Activated CD4-positive, alpha-beta T cell treated with anti-CD3 and anti-CD28 coated beads, Interleukin-2, amount 10 ng/mL, durations not matched to agents 24 days and 14 days (primary cell): ENCODE measurements at places on chromosomes 4 and X. TPM values are rescaled to one million over a fixed set of nuclear protein-coding genes. Genes with fewer than 3 reads are reported as not detected.

The TMPRSS11A gene
- total RNA-seq: not detected in 2 replicates

GRCh38 chrX:11334165-11334564 is 41.0 kb downstream of the AMELX start:
- no peak overlapping the region for H3K27ac ChIP-seq
- DNase-seq: no peak
- no peaks in the 10 kb centered on the region for H3K27me3 ChIP-seq
- H3K4me3 ChIP-seq: no peak overlapping the region

GRCh38 chrX:10015355-10015722 is 48.2 kb downstream of the CLDN34 start:
- H3K27ac ChIP-seq: no peak overlapping the region
- H3K4me1 ChIP-seq: peaks cover 33% of the 10 kb centered on the region
- DNase-seq: no peak

- no peak overlapping the region for H3K4me3 ChIP-seq
- no peak overlapping the region for H3K27ac ChIP-seq
- DNase-seq: no peak
- no peaks in the 10 kb centered on the region for H3K36me3 ChIP-seq
- no peaks in the 10 kb centered on the region for H3K27me3 ChIP-seq
- H3K4me1 ChIP-seq: peaks cover 7% of the 10 kb centered on the region
Measured at GRCh38 chr4:77093401-77093800, 17.6 kb upstream of the CCNI start.

- H3K27me3 ChIP-seq: peaks cover 2% of the 10 kb centered on the region
- H3K4me1 ChIP-seq: no peaks in the 10 kb centered on the region
Measured at GRCh38 chr4:169209388-169209883, 61.3 kb downstream of the SH3RF1 start.

The SLC2A9 gene
- 1.6 and 2.4 TPM in 2 replicates for total RNA-seq

The XAGE2 gene
- not detected in 2 replicates for total RNA-seq

The DKK2 gene
- total RNA-seq: not detected in 2 replicates

GRCh38 chr4:150229520-150229919 is 151.3 kb downstream of the DCLK2 start:
- H3K36me3 ChIP-seq: no peaks in the 10 kb centered on the region
- H3K4me1 ChIP-seq: no peaks in the 10 kb centered on the region
- no peak overlapping the region for H3K27ac ChIP-seq
- H3K4me3 ChIP-seq: no peak overlapping the region
- no peak for DNase-seq

- no peak overlapping the region for H3K27ac ChIP-seq
- no peaks in the 10 kb centered on the region for H3K4me1 ChIP-seq
- no peak for DNase-seq
- H3K36me3 ChIP-seq: no peaks in the 10 kb centered on the region
- H3K27me3 ChIP-seq: peaks cover 4% of the 10 kb centered on the region
Measured at GRCh38 chrX:46770000-46770816, 11.3 kb upstream of the SLC9A7 start.

DNA sequence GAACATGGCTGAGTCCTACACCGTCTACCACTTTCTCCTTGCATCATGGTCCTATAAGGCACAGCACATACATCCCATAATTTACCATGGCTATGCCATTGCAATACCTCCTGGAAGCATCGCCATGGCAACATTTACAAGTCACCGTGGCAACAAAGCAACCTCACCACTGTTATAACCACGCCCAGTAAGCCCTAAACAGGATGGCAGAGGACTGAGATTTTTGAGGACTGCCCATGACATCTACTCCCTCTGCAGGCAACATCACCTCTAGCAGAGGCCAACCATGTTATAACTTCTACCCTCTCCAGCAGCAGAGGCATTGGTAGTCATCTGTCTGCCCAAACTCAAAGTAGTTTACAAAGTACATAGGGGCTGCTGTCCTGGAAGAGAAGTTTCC is 29.7 kb downstream of the BCOR start:
- peaks cover 49% of the 10 kb centered on the region for H3K4me1 ChIP-seq
- DNase-seq: peak; percentile 78
- no peak overlapping the region for H3K4me3 ChIP-seq
- no peaks in the 10 kb centered on the region for H3K27me3 ChIP-seq

The TET2 gene
- total RNA-seq: 26.1 and 28.9 TPM in 2 replicates

GRCh38 chrX:10350981-10351380 is 194.2 kb downstream of the CLCN4 start:
- H3K4me3 ChIP-seq: no peak overlapping the region
- H3K36me3 ChIP-seq: no peaks in the 10 kb centered on the region
- no peak overlapping the region for H3K27ac ChIP-seq
- no peaks in the 10 kb centered on the region for H3K27me3 ChIP-seq
- DNase-seq: no peak

- no peaks in the 10 kb centered on the region for H3K27me3 ChIP-seq
- no peak within 1 kb of the TSS for H3K4me3 ChIP-seq
- no peak within 1 kb of the TSS for H3K27ac ChIP-seq
- peaks cover 21% of the 10 kb centered on the region for H3K4me1 ChIP-seq
- peaks cover 11% of the 10 kb centered on the region for H3K36me3 ChIP-seq
Measured at GRCh38 chr4:39062094-39062769, at the start of gene KLHL5. TSS of gene KLHL5 (plus strand) at chr4:39062232. CDS start at chr4:39062653, 421 bp downstream.

The F8A2 gene
- not detected in 2 replicates for total RNA-seq

- no peak overlapping the region for H3K27ac ChIP-seq
- H3K4me3 ChIP-seq: no peak overlapping the region
- H3K36me3 ChIP-seq: peaks cover 11% of the 10 kb centered on the region
- no peaks in the 10 kb centered on the region for H3K27me3 ChIP-seq
- peaks cover 23% of the 10 kb centered on the region for H3K4me1 ChIP-seq
- DNase-seq: no peak
Measured at GRCh38 chr4:1205586-1206298, 33.4 kb upstream of the SPON2 start.

- DNase-seq: no peak
- no peaks in the 10 kb centered on the region for H3K27me3 ChIP-seq
- H3K27ac ChIP-seq: no peak overlapping the region
- H3K4me1 ChIP-seq: no peaks in the 10 kb centered on the region
Measured at GRCh38 chrX:111917591-111917990, 41.6 kb downstream of the TRPC5OS start.

- DNase-seq: no peak
- H3K4me1 ChIP-seq: no peaks in the 10 kb centered on the region
- H3K27ac ChIP-seq: no peak overlapping the region
Measured at GRCh38 chr4:115121351-115122043, 8.1 kb upstream of the NDST4 start.

DNA sequence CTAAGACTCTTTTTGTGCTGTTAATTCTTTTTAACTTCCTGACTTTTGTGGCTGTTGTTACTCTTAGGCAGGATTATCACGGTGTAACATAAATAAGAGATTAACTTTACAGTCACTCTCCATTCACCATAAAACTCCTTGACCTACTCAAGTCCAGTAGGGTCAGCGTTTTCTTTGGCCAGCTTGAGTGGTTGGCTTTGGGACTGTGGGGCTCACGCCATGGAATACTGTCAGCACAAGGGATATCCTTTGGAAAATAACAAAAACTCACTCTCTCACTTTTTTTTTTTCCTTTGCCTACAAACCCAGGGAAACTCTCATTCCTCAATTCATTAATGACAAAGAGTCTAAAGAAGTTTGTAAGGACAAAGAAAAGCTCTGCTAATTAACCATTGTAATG is 89.4 kb upstream of the TLL1 start:
- no peak overlapping the region for H3K27ac ChIP-seq
- no peaks in the 10 kb centered on the region for H3K36me3 ChIP-seq
- DNase-seq: no peak
- no peak overlapping the region for H3K4me3 ChIP-seq
- no peaks in the 10 kb centered on the region for H3K4me1 ChIP-seq

- H3K36me3 ChIP-seq: no peaks in the 10 kb centered on the region
- no peak for DNase-seq
- H3K4me3 ChIP-seq: no peak overlapping the region
- H3K4me1 ChIP-seq: no peaks in the 10 kb centered on the region
- H3K27me3 ChIP-seq: peaks cover 24% of the 10 kb centered on the region
Measured at GRCh38 chrX:72003811-72004750, 93.4 kb downstream of the NHSL2 start.

- no peak for DNase-seq
- no peak overlapping the region for H3K4me3 ChIP-seq
- peaks cover 2% of the 10 kb centered on the region for H3K36me3 ChIP-seq
- no peak overlapping the region for H3K27ac ChIP-seq
- peaks cover 40% of the 10 kb centered on the region for H3K4me1 ChIP-seq
- no peaks in the 10 kb centered on the region for H3K27me3 ChIP-seq
Measured at GRCh38 chrX:20455001-20455400, 188.3 kb upstream of the RPS6KA3 start.
